NCI-H146 (cell line): ENCODE measurements at places on chromosomes 6 and 20.

- DNase-seq: no peak
Observed at GRCh38 chr6:44851176-44851575, 463.7 kb downstream of the CDC5L start.

GRCh38 chr6:139973669-139974344 lies 599.4 kb upstream of the CITED2 start:
- peak; percentile 47 for DNase-seq

- no peak for DNase-seq
Observed at GRCh38 chr20:60144974-60145527, 186.8 kb downstream of the CDH26 start.

DNA sequence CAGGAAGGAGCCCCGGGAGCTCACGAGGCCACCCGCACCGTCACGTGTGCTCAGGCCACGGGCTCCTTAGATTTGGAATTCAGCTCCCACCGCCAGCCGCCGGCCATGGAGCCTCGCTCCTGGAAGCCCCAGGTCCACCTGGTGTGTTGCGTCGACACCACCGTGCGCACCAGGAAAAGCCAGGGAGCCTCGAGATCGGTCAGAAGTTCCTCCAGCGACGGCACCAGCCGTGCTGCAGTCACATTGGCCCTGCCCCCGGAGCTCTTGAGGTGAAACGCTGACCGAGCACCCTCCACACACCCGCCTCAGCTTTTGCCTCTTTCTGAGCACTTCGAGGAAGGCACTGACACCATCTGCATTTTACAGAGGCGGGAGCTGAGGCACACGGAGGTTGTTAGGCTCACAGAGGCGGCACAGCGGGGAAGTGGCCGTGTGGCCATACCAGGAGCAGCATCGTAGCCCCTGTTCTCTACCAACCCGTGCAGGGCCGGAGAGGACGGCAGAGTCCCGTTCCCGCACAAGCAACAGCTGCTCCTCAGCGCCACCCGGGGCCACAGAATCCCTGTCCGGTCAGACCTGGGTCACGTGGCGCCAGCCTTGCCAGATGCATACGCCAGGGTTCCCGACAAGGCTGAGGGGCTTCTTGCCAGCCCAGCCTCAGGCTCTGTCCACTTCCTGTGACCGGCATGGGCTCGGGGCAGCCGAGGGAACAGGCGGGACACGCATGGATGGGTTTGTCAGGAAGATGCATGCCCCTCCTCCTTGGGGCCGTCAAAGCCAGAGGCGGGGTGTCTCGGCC lies 7.6 kb downstream of the NKAIN4 start:
- DNase-seq: peak; percentile 59

DNA sequence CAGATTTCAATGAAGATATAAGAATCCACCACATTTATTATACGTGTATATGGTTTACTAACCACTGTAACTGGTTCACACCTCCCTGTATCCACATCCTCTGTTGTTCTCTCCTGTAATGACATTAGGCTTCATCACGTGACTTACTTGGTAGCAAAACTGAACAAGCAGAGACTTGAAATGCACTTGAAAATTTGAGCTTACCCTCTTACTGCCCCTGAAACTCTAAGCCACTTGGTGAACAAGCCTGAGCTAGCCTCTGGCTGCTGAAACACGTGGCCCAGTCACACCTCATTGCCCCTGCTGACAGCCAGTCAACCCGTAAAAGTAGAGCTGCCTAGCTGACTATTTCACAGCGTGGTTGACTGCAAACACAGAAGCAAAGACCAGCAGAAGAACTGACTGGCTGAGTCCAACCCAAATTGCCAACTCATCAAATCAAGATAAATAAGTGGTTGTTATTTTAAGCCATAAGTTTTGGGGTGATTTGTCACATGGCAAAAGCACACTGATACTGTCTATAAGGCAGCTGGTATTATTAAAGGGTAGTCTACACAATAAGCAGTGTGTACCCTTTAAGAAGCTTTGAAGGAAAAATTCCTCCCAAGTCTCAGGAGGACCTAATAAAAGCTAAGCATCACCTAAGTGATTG lies 109.0 kb downstream of the RALGAPA2 start:
- peak; percentile 43 for DNase-seq

GRCh38 chr6:18491308-18492045 lies 104.3 kb downstream of the RNF144B start:
- DNase-seq: no peak

DNA sequence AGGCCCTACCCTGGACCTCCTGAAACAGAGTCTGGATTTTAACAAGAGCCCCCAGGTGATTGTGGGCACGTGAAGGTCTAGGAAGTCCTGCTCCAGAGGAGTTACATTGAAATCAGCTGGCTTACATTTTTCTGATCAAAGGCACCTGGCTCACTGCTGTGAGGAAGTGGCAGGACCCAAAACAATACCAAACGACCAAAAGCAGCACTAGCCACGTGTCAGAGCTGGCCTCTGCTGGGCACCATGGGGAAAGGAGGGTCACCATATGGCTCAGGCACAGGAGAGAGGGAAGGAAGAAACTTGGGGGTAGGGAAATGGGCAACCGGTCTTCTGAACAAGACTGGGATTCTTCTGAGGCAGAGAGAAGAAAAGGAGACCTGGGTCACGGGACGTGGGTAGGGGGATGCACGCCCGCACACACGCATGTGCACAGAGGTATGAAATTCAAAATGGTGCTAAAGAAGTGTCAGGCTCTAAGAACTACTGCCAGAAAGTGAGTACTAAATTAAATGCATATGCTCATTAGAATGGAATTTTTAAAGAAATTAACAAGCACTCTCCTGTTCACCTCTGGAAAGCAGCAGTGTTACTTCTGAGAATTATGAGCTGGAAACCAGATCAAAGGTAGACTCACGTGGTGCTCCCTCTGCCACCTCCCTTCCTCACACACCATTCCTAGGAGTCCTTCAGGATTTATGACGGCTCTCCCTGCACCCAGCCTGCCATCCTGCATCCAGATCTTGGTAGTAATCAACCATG lies 113.6 kb downstream of the TRERF1 start:
- DNase-seq: no peak

GRCh38 chr6:137763886-137764285 lies 103.2 kb upstream of the TNFAIP3 start:
- no peak for DNase-seq

GRCh38 chr6:54037277-54037779 lies 73.9 kb upstream of the MLIP start:
- DNase-seq: no peak

GRCh38 chr6:44009425-44010321 lies 117.6 kb downstream of the MRPL14 start:
- DNase-seq: no peak

- DNase-seq: no peak
Observed at GRCh38 chr6:13811627-13812358, 2.6 kb downstream of the MCUR1 start.

DNA sequence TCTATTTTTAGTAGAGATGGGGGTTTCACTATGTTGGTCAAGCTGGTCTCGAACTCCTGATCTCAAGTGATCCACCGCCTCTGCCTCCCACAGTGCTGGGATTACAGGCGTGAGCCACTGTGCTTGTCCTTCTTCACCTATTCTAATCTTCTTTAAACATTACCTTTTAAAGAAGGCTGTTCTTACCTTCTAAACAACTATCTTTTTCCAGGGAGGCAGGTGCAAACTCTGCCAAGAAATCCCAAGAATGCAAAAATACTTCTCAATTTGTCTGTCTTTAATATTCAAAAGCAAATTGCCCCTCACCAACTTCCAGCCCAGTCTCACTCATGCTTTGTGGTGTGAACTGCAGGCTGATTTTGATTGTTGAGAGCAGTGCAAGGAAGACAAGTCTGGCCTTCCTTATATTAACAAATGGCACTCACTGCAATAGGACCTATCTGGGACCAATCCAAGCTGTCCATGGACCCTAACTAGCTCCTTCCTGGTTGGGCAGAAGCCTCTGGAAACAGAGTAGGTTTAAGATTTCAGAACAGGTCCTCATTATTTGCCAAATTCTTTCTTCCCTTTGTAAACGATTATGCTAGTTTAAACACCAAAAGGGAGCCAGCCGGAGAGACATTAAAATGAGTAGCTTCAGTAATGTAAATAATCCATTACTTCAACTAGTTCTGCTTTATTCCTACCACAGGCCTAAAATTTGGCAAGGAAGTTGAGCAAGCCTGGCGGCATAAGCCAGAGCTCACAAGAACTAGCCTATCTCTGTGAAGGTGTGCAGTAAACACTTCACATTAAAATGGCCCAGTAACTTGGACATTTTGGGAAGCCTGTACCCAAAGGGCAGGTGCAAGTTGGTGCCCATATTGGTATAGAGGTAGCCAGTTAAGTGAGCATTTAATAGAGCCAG lies 1.6 kb downstream of the SCAND1 start:
- DNase-seq: peak; percentile 9

- no peak for DNase-seq
Observed at GRCh38 chr6:90028995-90029635, 134.8 kb downstream of the GJA10 start.

DNA sequence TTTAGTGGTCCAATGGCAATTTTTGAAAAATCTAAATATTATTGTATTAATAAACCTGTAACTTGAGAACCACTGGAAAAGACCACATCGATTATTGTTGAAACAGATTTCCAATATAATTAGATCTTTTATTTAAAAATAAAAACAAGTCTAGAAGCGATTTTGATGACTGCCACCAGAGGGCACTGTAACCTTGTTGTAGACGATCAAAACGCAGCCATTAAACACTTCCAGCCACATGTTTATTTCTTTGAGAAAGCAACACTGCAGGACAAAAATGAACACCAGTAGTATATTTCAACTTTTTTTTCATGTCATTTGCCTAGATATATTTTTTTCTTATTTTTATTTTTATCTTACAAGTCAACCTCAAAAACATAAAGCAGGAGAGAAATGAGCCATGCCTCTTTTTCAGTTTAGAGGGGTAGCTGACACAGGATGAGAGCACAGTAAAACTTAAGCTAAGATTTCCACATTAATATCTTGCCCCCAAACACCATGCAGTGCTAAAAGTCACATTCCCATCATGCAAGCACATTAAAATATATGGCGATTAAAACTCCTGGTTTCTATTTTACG lies 115.4 kb downstream of the OPRM1 start:
- peak; percentile 76 for DNase-seq

DNA sequence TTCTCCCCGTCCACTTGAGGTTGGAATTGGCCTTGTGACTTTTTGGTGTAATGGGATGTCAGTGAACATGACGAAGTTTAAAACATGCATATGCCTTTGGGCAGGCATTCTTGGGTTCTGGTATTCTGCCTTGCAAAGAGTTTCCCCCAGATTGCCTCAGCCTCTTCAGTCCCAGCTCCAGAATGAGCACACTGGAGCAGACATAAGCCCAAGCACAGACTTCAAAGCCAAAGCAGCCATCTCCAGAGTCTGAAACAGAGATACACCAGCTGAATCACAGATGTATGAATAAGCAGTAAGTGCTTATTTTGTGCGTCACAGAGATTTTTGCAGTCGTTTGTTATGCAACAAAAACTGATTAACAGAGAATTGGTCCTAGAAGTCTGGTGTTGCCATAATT lies 546.0 kb downstream of the FRK start:
- DNase-seq: no peak

DNA sequence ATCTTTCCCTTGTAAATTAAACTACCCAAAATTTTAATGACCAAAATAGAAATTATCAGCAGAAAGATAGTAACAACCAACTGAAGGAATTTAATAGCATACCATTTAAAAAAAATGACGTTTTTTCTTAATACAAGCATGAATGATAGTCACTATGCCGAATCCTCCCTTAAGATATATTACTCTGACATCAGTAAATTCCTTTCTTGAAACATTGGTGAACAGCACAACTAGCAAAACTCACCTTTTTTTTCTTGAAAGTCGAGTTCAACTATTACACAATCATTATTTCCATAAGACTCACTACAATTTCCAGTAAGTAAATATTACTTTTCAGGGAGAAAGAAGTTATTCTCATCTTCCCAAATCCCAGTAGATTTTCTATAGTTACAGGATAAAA lies 433.2 kb downstream of the GRIK2 start:
- no peak for DNase-seq

DNA sequence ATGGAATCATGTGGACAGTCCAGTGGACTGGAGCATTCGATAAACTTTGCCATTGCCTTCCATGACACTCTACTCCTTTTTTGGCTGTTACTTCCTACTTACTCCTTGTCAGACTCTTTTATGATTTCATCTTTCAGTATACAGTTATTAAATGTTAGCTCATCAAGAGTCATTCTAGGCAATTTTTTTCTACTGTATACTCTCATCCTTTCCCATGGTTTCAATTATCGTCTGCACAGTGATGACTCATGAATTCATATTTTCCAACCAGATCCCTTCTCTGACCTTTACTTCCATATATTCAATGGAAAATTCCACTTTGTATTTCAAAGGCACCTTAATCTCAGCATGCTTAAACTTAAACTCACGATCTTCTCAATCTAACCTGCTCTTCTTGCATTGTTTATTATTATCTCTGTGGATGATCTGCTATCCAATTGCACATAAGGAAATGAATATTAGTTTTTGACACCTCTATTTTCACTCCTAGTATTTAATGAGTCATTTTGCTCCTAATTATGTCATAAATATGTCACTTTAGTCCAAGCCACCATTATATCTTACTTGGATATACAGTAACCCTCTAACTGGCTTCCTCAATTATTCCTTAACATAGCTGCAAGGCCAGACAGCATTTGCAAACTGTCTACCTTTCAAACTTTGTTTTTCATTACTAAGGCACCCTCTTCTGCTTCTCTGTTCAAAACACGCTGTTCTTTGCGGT lies 427.5 kb downstream of the PHF3 start:
- DNase-seq: no peak

GRCh38 chr6:167733740-167734661 lies 92.7 kb upstream of the AFDN start:
- DNase-seq: no peak

DNA sequence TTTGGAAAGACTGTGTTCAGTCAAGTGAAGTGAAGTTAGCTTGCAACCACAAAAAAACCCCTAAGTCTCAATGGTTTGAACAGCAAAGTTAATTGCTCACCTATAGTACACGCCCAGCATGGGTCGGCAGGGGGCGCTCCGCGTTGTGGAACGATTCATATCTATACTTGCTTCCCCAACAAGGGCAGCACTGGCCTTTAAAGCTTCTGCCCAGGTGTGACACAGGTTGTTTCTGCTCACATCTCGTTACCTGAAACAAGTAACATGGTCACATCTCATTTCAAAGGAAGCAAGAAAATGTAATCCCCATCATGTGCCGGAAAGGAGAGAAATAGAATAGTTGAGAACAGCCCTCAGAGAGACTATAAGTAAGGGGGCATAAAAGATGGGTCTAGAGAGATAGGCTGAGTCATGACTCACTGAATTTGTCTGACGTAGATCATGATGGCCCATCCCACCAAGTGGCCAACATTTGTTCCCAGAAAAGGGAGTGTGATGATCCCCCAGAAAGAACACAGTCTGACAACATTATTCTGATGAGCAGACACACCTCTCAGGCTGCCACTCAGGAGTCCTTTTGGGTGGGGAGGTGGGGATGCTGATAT lies 29.0 kb downstream of the HNF4A start:
- peak; percentile 76 for DNase-seq

DNA sequence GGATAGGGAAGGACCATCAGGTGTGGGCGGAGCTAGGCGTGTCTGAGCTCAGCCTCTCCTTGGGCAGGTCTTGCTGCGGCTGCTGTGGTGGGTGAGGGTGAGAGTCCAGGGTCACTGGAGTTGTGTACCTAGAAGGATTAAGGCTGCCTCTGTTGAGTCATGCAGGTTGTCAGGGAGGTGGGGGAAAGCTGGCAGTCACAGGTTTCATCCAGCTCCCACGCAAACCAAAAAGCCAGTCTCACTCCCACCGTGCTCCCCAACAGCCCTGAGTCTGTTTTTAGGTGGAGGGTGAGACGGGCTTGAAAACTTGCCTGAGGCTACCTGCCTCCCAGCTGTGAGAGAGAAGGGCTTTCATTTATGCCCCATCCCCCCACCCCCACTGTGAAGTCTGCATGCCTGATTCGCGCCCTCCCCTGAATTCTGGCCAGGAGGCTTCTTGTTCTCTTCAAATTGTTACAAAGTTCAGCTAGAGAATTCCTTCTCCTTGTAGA lies 161.5 kb downstream of the MYLK4 start:
- no peak for DNase-seq
